ENCODE measurements at places on chromosomes 11 and 22. TPM values are rescaled to one million over a fixed set of nuclear protein-coding genes. Genes with fewer than 3 reads are reported as not detected.

GRCh38 chr11:64096835-64097234 is 61.1 kb downstream of the FLRT1 start:
- no peak for DNase-seq

The FAM83F gene
- polyA plus RNA-seq = not detected

GRCh38 chr11:123434262-123434661 is 4.2 kb downstream of the GRAMD1B start:
- no peak for DNase-seq

GRCh38 chr11:86205421-86206336 is 38.9 kb upstream of the EED start:
- peak; percentile 64 for DNase-seq

DNA sequence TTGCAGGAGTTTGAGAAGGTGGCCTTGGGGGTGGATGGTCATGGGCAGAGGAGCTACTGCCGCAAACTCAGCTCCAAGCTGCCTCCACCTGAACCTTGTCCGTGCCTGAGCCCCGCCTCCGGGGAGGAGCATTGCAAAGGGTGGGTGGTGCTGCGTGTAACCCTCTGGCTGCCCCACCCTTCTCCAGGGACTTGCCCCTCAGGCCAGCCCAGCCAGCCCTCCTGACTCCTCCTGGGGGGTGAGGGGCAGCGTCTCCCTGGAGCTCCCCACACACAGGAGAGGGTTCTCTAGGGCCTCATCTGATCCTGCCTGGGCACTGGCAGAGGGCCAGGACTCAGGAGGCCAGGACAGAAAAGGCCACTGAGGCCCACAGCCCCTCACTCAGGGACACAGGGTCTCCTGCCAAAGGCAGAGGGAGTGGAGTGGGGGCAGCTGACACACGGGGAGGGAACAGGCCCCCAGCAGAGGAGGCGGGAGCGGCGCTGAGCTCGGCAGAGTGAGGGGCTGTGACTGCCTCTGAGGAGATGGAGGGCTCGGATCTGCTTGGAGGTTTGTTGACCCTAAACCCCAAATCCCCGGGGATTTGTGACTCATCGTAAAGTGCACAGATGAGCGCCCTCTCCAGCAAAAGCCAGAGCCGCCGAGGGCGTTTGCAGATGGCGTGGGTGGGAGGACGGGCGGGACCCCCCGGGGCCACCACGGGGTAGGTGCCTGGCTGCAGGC is 12.8 kb downstream of the BRSK2 start:
- no peak for DNase-seq

Measured in HepG2 (cell line).